ENCODE measurements at places on chromosomes 12 and 14.

DNA sequence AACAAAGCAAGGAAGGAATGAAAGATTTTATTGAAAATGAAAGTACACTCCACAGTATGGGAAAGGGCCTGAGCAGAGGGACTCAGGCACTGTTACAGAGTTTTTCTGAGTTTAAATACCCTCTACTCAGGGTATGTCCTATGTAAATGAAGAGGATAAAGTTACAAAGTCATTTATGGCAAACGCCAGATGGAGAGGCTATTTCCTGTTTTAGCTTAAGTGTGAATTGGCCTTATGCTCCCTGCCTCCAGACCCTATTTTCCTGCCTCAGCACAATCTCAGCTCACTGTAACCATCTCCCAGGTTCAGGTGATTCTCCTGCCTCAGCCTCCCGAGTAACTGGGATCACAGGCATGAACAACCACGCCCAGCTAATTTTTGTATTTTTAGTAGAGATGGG is 6.8 kb upstream of the PHC1 start:
- DNase-seq: no peak

GRCh38 chr12:78898416-78898815 is 33.8 kb downstream of the SYT1 start:
- DNase-seq: no peak

DNA sequence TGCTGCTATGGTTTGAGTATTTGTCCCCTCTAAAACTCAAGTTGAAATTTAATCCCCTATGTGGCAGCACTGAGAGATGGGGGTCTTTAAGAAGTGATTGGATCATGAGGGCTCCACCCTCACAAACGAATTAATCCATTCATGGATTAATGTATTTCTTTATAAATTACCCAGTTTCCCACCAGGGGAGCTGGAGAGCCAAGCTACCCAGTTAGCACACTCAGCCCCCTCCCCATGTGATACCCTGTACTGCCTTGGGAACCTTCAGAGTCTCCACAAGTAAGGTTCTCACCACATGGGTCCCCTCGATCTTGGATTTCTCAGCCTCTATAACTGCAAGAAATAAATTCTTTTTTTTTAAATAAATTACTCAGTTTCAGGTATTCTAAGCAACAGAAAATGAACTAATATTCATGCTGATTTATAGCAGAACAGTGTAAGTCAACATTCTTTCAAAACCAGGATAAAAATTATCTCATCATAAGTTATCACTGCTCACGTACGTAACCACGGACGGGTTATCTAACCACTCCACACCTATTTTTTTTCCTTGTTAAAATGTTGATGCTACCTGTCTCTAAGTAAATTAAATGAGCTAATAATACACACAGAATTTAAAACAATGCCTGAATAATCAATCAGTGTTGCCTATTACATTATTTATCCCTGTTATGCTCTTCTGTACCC is 3.6 kb downstream of the NAP1L1 start:
- DNase-seq: no peak

GRCh38 chr14:103568952-103569351 is 6.2 kb downstream of the COA8 start:
- DNase-seq: no peak

DNA sequence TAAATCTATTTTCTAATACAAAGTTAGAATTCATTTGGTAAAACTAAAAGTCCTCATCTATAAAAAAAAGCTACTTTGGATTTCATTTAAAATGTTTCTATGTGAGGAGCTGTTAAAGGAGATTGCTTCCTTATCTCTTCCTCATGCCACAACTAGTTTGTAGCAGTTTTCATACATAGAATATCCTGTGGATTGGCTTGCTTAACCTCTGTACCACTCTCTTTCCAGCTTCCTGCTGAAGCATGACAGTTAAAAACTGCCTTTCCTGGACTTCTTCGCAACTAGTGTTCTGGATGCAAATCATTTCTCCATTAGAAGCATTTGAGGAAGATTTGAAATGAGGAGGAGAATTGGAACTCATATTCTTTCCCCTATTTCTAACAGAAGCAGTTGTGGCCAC is 49.6 kb downstream of the ST8SIA1 start:
- DNase-seq: no peak

DNA sequence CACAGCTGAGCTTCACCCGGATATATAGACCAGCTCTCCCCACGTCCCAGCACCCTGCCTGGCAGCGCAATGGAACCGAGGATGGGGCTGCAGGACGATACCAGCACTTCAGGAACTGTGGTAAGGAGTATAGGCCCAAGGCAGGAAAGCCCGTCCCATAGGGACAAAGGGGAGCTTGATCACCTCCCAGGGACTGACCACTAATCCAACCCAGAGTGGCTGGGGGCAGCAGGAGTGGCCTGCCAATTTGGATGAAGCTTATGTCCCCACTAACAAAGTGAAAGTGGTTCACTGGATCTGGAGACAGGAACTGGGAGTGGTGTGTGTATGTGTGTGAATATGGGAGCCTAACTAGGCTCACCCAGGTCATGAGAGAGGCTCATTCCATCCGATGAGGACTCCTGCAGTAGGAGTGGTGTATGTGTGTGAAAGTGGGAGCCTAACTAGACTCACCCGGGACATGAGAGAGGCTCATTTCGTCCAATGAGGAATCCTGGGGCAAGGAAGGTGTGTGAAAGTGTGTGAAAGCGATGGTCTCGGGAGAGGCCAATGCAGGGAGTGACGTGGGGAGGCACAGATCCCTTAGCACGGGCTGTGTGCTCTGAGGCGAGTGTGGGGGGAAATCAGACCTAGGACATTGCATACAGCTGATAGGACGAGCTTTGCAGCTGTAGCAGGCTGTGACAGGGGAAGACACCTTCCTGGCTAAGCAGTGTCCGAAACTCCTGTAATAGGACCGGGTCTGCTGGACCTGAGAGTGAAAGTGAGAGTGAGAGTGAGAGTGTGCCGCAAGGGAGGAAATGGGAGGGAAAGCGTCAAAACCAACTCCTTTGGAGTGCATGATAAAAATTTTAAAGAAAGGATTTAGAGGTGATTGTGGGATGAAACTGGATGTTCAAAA is 25.7 kb downstream of the KLRK1 start:
- DNase-seq: peak; percentile 59

DNA sequence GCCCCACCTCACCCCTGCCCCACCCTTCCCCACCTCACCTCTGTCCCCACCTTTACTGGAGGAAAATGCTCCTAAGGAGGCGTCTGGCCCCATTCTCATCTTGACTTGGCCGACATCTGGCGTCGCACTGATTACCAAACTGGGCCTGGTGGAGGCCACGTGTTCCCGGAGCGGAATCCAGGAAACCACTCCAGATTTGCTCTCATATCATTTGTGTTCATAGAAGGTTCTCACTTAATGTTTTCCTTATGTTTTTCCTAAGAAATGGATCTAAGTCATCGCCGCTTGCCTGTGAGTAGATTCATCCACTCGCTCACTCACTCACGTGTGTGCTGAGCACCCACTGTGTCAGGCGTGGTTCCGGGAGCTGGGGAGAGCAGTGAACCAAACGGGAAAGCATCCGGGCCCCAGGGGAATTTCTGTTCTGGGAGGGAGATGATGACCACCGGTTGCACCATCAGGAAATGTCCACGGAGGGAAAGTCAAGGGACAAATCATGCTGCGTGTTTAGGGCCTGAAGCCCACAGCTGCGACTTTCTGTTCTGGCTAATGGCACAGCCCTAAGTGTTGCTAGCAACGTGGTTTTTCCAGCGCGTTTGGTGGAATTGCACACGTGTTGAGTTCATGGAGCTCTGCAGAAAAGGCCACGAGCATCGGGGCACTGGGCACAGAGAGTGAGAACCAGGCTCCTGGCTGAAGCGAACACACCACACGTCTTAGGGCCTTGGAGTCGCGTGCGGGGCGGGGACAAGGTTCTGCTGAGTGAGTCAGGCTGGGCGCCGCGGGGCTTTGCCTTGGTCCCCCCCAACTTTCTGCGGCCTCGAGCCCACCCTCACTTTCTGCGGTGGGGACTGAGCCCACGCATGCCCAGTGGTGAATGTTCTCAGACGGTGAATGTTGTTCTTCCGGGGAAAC is 57.7 kb downstream of the ADGRD1 start:
- no peak for DNase-seq

DNA sequence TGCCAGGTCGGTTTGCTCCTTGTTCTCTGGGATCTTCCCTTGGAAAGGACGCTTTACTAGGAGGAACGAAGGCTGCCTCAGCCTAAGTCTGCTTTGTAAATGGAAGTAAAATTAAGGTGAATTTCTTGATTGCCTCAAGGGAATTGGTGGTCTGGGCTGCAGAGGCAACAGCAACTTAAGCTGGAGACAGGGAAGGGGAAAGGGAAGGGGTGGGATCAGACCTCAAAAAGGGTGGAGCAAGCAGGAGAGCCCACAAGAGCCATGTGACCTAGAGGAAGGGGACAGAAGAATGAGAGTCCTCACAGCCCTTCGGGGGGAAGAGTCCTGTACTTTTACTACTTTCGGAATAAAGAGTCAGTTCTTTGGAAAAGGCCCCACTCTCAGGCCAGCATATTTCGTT is 147.9 kb downstream of the PPM1H start:
- DNase-seq: no peak

DNA sequence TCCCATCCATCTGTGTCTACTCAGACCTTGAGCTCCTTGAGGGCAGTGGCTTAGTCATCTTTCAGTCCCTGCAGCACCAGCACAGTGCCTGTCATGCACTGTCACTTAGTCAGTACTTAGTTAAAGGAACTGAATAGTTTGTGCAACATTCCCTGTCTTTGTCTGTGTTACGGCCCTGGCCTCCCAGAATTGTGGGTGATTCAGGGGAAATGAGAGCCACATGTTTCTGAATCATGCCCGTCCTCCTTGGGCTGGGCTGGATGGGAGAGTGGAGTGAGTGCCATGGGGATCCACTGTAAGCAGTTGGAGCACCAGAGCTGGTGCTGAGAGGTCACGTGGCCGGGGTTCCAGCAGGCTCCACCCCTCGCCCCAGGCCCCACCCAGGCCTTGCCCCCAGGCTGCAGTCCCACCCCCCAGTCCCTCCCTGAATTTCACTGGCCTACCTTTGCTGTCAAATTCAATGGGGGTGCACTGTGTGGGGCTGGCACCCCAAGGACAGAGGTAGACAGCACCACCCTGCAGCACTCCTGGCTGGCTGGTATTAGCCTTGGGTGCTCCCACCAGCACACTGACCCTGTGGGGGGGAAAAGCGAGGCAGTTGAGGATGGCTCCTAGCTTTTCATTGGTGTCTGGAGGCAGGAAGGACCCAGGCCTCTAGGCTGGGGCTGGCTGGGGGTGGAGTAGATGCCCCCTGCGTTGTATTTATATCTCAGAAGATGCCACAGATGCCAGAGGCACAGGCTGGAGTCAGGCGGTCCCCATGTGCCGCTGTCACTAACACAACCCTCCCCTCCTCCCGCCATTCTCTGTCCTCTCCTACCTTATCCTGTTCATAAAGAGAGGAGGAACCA is 7.5 kb downstream of the ITGA5 start:
- DNase-seq: peak; percentile 80

DNA sequence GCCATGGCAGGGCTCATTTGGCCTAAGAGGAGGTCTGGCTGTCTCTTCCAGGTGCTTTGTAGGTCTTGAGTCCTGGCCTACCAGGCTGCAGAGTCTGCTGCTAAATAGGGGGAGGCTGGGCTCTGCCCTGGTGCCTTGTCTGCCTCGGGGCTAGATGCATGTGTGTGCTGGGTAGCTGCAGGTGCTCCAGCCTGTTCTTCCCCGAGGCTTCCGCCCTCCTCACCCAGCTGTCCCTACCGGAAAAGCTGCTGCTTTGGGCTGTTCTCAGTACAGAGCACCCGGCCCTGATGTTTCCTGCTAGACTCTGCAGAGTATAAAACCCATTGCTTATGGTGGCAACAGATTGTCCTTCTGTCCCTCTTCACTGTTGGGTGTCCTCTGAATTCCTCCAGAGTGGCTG is 37.7 kb downstream of the RAB35 start:
- no peak for DNase-seq

DNA sequence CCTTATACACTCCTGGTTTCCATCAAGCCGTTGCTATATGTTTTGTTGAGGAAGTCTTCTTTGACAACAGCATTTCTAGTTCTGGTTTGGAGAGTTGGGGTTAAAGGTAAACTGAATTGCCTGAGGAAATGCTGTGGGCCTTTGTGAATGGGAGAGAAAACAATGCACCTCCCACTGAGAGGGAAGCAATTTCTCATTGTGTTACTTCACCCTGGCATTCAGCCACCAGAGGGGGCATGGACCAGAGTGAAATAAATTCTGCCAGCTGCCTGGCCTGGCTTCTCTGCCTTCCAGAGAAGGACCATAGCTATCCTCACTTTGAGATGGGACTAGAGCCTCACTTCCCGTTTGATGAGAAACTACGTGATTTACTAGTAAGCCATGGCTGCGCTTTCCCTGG is 475.3 kb downstream of the EGLN3 start:
- peak; percentile 32 for DNase-seq

- DNase-seq: no peak
Measured at GRCh38 chr12:123910761-123911193, 61.9 kb downstream of the CCDC92 start.

- DNase-seq: no peak
Measured at GRCh38 chr14:84929086-84929485, 600.9 kb upstream of the FLRT2 start.

DNA sequence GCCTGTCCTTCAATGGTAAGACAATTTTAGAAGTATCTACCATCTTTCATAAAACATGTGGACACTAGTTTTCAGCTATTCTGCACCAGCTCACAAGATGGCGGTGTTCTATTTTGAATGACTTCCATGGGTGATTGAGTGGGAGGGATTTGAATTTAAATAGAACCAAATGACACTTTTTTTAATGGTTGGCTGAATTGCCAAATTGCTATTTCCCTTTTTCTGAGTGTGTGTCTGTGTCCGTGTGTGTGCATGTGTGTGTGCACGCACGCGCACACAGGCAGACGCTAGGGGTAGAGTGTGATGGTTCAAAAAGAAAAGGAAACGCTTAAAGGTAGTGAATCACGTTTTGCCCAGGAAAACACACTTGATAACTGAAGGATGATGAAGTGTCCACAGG is 362.6 kb downstream of the DAD1 start:
- DNase-seq: no peak

DNA sequence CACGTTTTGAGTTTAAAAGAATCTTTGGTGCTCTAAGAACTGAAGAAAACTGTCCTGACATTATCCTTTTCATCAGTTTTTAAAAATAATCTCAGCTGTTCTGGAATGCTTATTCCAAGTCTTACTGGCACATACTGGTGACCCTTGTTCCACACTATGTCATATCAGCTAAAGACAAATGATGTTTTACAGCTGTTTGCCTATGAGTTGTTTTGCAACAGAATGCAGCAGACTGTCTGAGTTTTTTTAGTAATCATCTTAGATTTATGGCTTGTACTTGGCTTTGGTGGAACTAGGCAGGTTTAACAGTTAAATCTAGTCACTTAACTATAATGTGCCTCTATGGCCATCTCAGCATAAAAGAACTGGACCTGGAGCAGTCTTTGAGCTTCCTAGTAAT is 91.6 kb upstream of the GRIN2B start:
- DNase-seq: no peak
